ENCODE measurements at places on chromosomes 4 and X.

DNA sequence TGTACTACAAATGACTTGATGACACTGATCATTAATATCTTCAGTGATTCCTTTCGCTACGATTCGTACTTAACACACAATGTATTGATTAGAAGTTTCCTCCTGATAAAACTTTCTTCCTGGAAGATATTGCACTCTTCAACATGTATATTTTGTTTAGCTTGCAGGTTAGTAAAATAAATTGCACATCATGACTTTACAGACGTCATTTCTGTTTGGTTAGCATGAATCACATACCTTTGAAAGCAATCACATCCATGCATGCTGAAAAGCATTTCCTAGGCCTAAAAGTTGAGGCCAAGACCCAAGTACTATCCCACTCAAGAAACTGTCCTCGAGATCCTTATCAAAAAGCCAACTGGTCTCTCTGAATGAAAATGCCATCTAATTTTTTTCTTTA is 1841.0 kb upstream of the PCDH7 start:
- no peak for DNase-seq

DNA sequence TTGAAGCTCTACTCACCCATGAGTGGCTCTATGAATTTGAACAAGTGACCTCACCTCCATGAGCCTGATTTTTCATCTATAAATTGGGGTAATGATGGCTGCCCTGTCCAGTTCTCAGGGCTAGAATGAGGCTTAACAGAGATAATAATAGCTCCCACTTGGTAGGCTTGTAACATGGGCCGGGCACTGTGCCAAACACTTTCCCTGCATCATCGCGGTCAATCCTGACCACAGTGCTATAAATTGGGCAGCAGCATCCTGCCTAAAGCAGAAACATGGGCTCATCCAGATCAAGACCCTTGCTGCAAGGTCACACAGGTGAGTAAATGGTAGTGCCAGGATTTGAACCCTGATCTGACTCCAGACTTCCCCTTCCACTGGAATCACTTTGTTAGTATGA is 12.8 kb downstream of the APLN start:
- no peak for DNase-seq

DNA sequence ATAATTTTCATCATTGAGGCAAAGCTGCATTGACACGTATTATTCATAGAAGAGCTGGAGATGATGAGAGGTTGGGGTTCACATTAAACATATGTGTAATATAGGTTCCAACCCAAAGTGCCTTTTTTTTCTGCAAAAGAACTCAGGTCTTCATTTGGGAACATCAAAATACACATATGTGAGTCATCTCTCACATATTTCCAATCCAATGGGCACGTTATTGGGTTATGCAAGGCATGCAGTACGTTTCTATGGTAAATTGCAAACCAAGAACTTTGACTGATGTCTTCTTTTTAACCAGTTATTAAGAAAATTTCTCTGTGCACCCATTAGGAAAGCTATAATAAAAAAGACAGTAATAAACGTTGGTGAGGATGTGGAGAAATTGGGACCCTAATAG is 150.3 kb upstream of the FAM9B start:
- DNase-seq: no peak

- DNase-seq: no peak
Measured at GRCh38 chrX:50680990-50681389, 133.0 kb downstream of the SHROOM4 start.

Measured in stimulated activated CD4-positive, alpha-beta T cell treated with anti-CD3 and anti-CD28 coated beads, Interleukin-1b, Interleukin-23, amount 100 ng/mL, for 24 hours (primary cell).